Upper lobe of right lung (tissue), 1 donor: ENCODE measurements at places on chromosomes 6 and 20. TPM values are rescaled to one million over a fixed set of nuclear protein-coding genes. Genes with fewer than 3 reads are reported as not detected.

- no peak for DNase-seq
Observed at GRCh38 chr20:32628960-32629530, 43.9 kb upstream of the NOL4L start.

DNA sequence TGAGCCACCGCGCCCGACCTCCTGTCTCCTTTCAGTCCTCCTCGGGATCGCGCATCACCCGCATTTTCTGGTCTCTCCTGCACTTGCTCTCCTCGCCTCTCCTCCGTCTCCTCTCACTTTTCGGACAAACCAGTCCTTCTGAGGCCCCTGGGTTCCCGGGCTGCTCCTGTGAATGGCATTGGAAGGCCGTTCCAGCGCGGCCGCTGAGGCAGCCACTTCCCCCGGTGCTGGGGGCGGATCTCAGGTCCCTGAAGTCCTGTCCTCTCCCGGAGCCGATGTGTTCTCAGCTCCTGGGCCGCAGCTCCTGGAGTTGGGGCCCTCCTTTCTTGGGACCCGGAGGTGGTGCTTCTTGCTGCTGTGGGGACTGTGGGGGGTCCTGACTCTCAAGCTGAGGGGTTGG lies 803 bp downstream of the MICB start:
- no peak for DNase-seq

The PRDM1 gene
- 17.5 TPM for total RNA-seq

The ADGRF5 gene
- 283 TPM for total RNA-seq
